ENCODE measurements at places on chromosomes 12 and 14.

DNA sequence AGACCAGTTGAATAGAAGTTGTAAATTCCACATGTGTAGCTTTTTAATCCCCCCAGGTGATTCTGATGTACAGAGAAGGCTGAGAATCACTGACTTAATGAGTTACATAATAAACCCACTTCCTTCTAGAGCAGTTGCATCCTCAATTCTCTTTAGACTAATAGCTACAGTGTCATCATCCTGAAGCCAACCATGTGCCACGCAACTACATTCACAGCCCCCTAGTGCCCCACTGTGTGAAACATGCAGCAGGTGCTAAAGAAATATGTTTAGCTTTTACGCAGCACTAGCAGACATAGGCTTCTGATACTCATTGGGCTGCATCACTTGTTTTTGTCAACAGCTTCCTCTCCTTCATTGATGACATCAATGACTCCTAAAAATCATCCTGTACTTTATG lies 1168.3 kb downstream of the BCL11B start:
- DNase-seq: no peak

DNA sequence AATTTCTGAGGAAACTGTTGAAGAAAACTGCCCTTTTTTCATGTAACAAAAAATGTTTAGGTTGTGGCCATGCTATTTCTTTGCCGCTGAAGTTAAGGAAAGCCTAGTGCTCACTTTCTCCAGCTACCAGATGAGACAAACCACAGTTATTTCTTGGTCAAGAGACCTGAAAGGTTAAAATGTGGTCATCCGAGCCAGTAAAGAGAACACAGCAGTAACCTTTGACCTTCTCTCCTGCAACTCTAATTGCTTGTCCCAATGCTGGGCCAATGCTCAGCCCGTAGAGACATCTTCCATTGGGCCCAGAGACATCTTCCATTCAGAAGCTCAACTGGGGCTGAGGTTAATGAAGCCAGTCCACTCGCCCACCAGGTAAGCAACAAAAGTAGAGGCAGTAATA lies 109.8 kb upstream of the CPSF6 start:
- no peak for DNase-seq

- DNase-seq: no peak
These were observed 17.7 kb downstream of the WBP11 start for GRCh38 chr12:14785568-14785967.

GRCh38 chr14:104749111-104749649 lies 3.8 kb upstream of the SIVA1 start:
- DNase-seq: no peak

DNA sequence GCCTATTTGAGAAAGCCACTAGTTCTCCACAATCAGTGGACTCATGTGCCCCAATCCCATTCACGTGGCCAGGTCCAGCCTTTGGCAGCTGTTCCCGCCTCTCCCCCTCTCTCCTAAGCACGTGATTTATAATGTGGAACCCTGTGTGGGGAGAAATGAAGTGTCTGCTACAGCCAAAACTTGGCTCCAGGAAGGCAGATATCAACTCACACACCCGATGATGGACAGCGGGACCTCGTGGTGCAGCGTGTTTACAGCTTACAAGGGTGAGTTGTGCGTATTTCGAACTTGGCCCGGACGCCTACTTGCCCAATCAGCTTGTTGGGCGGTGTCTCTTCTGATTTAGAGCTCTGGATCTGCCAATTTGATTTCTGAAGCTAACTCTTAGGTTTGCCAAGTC lies 38.1 kb upstream of the FAM181A start:
- DNase-seq: no peak

GRCh38 chr12:3179731-3180130 lies 102.6 kb downstream of the TSPAN9 start:
- no peak for DNase-seq

DNA sequence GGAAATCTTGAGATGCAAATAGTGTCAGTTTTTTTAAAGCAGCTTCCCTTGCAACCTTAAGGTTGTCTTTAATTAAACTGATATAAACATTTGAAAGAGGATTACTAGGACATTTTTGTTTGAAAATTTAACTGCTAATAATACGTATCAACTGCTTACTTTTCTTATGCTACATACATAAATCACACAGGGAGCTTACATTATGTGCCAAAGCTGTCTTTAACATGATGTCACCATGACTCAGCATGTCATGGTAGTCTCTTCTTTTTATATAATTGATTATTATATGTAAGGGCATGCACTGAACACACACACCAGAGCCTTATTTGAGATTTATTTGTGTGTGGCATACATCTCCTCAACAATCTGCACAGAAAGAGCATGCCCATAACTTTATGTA lies 63.0 kb upstream of the PTHLH start:
- DNase-seq: no peak

DNA sequence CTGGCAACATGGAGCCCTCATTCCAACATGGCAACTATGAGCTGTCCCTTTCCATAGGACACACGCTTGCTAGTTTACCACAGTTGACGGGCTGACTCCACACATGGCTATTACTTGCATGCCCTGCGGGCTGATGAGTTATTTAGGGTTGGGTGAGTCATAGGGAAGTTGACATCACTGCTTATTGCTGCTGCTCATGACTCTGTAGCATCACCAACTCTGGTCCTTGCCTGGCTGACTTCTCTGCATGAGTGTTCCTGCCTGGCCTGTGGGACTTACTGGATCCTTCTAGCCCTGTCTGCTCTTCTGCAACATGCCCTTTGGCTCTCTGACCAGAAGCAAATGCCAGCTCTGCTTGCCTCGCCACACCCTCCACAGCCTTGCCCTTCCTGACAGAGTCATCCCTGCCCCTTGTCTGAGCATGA lies 199.5 kb downstream of the ANO6 start:
- no peak for DNase-seq

- DNase-seq: no peak
These were observed 14.5 kb upstream of the IL22 start for GRCh38 chr12:68267892-68268396.

DNA sequence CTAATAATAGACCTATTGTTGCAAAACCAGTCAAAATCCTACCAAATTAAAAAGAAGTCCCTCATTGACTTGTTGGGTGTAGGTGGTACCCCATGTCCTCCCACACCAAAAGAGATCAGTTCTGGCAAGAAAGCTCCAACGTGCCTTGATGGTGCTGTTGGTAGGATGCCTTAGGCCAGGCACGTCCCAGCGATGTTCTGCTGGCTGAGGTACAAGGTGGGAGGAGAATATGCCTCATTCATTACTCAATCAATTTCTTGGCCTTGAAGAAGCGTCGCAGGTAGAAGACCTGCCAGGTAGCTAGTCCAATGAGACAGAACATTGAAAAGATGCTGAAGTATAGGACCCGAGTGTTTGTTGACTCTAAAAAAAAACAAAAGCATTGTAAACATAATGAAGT lies 7.8 kb upstream of the NEK9 start:
- DNase-seq: no peak

DNA sequence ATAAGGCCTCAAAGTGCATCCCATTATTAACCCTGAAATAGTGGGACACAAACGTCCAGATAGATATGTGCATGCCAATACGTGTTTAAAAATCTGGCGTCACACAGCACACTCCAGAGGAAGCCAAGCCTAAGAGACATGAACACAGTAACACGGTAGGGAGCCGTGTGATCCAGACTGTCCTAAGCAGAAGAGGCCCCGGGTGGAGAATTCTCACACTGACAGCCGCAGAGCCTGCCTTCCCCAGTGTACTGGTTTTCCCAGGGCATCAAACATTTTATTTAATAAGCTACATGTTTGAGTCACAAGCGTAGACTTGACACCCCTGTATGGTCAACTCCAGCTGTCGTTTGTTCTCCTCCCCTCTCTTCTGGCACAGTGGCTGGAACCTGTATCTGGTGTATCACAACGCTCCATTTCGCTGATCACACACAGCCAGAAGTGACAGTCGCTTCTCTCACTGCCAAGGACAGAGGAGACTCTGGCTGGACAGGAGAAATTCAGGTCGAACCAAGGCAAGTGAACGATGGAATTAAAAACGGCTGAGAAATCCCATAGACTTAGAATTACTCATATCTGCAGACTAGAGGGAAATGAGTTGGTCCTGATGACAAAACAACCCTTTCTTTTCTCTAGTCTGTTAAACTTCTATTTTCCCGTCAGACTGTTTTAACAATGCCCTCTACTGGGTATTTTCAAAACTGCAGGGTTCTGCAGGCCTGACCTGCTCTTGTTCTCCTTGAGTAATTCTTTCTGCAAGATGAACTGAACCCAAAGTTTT lies 359.9 kb downstream of the RGS6 start:
- no peak for DNase-seq

- DNase-seq: no peak
These were observed 370.2 kb upstream of the CCDC196 start for GRCh38 chr14:66115740-66116502.

- no peak for DNase-seq
These were observed 76.8 kb downstream of the TTC9 start for GRCh38 chr14:70718383-70719118.

- no peak for DNase-seq
These were observed 74.2 kb upstream of the SCAF11 start for GRCh38 chr12:46064548-46064947.

DNA sequence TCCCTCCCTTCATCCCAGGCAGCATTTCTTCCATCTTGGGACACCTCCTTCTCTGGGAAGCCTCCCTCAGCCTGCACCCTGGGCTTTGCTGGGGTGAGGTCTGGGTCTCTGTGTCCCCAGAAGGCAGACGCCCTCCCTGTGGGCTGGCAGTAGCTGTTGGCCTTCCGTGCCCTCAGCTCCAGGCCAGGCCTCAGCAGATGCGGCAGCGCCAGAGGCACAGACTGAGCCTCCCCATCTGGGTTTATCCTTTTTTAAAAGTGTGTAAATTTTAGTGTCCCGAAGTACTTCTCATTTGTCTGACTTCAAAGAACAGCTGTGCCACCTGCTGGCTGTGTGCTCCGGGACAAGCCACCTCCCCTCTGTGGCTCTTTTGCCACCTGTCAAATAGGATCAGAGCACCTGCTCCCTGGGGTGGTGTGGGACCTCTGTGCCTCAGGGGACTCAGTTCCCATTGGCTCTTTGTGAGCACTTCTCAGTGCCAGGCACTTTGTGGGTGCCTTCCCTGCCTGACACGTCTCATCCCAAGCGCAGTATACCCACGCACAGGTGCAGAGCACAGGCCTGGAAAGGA lies 11.1 kb downstream of the EXOC3L4 start:
- DNase-seq: no peak

GRCh38 chr14:49089107-49089506 lies 497.1 kb downstream of the RPS29 start:
- DNase-seq: no peak

- DNase-seq: no peak
These were observed 159.0 kb downstream of the PTPN11 start for GRCh38 chr12:112577473-112578329.

- DNase-seq: no peak
These were observed 102.9 kb downstream of the RASSF9 start for GRCh38 chr12:85733221-85733840.

GRCh38 chr14:74065746-74066575 lies 18.3 kb downstream of the ALDH6A1 start:
- no peak for DNase-seq

GRCh38 chr12:79086541-79087296 lies 222.1 kb downstream of the SYT1 start:
- DNase-seq: no peak

Measured in stimulated activated CD8-positive, alpha-beta memory T cell treated with anti-CD3 and anti-CD28 coated beads, Interleukin-15, amount 100 ng/mL, for 24 hours (primary cell).